ENCODE measurements at places on chromosomes 7 and 10.

- DNase-seq: no peak
Observed at GRCh38 chr10:93904901-93905300, 11.1 kb downstream of the SLC35G1 start.

GRCh38 chr7:117248829-117249228, 74.0 kb downstream of the WNT2 start:
- peak; percentile 8 for DNase-seq

GRCh38 chr10:76577455-76577854, 1060.2 kb downstream of the KCNMA1 start:
- DNase-seq: no peak

DNA sequence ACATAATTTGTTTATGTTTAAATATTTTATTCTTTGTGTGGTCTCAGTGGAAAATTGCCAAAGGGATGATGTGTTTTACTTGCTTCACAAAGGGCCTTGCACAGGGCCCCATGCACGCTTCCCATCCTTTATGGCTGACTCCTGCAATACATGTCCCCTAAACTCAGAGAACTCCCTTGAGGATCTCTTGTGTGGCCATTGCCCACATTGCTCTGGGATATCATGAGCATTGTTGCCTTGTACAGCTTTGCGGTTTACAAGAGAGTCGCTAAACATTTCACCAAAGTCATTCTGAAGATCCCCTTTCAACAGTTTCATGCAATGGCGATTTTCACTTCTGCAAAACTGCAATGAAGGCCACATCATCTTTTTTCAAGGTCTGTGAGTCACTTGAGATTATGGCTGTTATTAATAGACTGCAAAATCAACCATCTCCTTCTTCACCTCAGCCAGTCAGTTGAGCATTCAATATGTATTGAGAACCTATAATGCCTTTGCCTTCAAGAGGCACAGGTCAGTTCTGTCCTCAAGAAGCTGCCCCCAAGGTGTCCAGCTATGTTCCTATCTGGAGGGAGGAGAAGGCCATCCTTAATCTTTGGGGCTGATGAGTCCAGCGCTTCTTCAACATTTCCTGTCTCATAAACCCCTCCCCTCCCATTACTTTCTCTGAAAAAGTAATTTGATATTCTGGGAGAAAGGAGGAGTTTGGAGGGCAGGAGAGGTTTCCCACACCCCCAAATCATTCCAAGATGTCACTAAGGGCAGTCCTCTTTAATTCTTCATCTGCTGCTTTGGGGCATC, 108.1 kb downstream of the CCDC71L start:
- DNase-seq: no peak

DNA sequence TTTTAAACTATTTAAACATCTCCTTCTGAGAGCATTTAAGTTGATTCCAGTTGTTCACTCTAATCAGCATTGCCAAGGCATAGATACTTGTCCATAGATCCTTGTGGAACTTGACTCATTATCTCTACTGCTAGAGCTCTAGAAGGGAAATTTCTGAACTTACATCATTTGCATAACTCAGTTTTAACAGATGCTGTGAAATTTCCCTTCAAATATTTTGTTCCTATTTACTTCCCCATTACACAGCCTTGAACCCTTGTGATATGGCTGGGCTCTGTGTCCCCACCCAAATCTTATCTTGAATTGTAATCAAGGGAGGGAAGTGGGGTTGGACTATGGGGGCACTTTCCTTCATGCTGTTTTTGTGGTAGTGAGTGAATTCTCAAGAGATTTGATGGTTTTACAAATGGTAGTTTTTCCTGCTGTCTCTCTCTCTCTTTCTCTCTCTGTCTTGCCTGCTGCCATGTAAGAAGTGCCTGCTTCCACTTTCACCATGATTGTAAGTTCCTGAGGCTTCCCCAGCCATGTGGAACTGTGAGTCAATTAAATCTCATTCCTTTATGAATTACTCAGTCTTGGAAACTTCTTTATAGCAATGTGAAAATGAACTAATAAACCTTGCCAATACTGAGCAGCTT, 25.4 kb downstream of the INSIG1 start:
- no peak for DNase-seq

DNA sequence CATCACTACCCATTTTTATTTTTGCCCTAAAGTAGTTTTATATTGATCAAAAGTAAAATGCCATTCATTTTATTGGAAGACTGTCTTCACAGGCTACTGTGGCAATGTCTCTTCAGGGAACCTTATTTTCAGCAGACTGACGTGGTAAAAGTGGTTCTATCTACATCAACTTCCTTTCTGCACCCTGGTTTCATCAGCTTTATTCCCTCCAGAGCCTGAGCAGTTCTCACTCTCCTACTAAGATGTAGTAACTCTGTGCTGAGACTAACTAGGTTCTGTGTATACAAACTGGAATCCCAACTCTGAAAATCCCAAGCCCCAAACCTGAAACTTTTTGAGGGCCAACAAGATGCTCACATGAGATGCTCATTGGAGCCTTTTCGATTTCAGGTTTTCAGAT, 155.3 kb downstream of the SFMBT2 start:
- DNase-seq: no peak

GRCh38 chr7:1431634-1432380, 27.5 kb downstream of the MICALL2 start:
- DNase-seq: no peak

DNA sequence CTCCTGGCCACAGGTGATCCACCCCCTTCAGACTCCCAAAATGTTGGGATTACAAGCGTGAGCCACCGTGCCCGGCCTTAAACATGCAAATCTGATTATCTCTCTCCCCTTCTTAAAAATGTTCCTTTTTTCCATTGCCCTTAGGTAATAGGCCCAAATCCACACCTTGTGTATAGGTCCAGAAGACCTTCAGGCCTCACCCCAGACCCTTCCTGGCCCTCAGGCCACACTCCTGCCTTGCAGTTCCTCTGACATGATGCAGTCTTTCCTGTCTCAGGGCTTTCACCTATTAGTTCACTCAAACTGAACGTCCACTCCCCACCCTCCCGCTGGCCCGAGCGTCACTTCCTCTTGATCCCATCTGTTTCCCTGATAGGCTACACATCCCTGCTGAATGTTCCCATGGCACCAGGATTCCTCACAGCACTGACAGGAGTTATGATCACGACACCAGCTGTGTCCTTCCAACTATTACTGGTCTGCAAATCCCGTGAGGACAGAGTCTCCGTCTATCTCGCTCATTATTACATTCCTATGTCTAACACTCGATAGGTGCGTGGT, 46.4 kb downstream of the DENND2A start:
- no peak for DNase-seq

DNA sequence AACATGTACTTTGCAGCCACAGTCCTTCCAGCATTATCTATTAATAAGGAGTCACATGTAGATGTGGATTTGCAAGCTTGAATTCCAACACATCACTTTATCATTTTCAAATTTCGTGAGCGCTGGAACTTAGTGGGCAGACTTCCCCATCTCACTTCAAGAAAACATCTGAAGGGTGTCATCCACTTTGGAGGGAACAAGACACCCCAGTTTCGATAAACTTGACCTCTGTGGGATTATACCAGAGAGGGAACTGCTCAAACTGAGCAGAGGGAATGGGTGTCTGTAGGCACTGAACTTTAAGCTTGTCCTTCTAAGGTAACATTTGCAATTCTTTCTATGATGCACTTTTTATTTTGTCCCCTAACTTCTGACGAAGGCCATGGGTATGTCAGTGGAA, 27.5 kb downstream of the ADRB1 start:
- DNase-seq: no peak

DNA sequence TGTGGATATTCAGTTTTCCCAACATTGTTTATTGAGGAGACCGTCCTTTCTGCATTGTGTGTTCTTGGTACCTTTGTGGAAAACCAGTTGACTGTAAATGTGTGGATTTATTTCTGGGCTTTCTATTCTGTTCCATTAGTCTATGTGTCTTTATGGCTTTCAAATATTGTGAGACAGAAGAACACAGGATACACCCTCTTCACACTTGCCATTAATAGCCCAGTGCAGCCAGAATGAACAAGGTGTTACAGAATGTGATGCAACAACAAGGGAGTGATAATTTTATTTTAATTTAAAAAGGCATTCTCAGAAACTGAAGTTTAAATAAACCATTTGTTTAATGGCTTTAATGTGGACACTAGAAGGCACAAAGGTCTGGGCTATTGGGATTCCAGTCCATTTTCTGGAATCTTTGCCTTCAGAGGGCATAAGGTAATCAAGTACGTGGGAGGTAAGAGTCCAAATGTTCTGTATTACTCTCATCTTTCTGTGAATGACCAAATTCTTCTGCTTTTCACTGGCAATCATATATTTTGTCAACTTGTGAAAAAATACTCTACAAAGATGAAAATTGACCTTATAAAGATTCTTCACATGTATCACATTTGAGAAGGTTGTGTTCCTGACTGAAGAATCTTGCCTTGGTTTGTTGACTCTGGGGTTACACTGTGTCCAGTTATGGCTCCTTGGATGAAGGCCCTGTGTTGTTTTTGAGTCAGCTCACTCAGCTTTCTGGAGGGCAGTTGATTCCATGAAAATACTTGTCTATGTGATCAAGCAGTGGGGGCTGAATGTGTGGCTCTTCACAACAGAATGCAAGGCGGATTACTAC, 962.7 kb downstream of the LRMDA start:
- no peak for DNase-seq

DNA sequence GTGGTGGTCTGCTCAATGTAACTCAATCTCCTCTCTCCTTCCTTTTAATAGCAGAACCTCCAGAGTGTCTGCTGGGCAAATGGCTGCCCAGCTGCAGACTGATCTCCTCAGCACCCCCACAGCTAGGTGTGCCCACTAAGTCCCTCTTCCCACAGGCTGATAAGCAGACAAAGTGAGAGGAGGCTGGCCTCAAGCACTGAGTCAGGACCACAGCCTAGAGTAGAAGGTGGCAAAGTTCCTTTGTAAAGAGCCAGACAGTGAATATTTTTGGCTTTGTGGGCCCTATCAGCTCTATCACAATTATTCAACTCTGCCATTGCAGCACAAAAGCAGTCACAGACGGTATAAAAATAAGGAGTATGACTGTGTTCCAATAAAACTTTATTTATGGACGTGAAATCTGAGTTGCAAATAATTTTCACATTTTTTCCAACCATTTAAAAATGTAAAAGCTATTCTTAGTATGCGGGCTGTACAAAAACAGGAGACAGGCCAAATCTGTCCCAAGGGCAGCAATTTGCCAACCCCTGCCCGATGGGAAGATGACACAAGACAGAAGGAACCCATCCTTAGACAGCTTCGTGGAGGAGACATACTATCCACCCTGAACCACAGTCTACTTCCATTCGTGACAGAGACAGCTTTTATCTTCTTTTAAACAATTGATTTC, 23.4 kb downstream of the JAZF1 start:
- no peak for DNase-seq

DNA sequence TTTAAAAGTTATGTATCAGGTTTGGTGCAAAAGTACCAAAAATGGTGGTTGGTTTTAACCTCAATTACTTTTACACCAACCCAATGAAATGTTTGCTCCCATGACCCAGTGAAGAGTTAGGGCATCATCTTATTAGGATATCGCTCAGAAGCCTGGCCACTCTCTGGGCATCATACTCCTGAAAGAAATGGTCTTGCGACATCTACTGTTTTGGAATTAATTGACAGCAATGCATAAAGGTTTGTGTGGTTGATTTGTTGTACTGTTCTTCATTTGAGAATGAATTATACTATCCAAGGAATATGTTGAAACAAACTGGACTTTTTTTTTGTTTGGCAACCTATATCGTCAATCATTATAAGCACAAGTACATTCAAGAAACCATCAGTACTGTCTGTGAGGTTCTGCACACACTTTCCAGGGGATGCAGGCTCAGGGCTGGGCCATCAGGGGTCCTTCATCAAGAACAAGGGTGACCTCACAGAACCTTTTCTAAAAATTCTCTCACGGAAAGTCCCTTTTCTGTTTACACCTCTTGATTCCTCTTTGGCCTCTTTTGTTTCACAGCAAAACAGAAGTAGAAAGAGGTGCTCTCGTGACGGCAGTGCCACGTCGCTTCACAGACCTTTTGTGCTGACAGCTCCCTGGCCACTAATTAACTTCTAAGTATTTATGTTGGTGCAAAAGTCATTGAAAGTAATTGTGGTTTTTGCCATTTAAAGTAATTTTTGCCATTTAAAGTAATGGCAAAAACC, 117.2 kb upstream of the KLF6 start:
- DNase-seq: no peak

- DNase-seq: no peak
Observed at GRCh38 chr10:32268788-32269187, 78.2 kb downstream of the EPC1 start.

GRCh38 chr10:5751601-5752253, 61.5 kb downstream of the GDI2 start:
- no peak for DNase-seq

DNA sequence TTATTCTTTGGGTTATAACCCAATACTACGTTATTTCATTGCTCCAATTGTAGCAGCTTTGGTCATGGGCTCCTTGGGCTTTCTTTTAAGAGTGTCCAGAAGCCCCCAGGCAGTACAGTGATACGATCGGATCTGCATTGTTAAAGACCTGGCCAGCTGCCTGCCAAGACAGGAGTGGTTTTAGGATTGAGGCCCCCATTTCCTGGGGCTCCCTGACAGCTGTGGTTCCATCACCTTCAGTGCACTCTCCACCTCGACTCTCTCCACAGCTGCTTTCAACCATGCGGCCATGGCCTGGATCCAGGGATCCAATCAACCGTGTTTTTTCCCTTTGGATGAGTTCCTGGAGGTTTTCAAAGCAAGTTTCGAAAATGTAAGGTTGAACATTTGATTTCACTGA, 123.4 kb upstream of the BTBD16 start:
- DNase-seq: no peak

DNA sequence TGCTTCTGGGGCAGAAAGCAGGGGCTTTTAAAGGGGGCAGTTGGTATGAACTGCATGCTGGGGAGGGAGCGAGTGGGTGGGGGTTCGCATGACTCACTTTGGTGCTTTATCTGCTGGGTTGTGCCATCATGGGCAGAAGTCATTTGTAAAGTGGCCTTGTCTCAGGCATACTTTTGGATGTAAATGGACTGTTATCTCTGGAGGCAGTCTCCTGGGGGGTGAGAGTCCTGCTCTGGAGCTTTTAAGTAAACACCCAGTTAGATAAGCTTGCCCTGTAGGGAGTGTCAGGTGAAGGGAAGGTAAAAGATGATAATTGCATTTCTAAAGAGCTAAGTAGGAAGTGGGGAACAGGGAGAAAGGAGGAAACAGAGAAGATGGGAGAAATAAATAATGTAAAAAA, 1.6 kb upstream of the GSTO1 start:
- no peak for DNase-seq

DNA sequence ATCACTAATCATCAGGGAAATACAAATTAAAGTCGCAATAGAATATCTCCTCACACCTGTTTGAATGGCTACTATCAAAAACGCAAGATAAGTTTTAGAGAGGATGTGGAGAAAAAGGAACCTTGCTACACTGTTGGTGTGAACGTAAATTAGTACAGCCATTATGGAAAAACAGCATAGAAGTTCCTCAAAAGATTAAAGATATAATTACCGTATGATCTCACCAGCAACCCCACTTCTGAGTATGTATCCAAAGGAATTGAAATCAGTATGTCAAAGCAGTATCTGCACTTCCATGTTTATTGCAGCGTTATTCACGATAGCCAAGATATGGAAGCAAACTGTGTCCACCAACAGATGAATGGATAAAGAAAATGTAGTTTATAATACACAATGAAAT, 164.4 kb downstream of the ZNF365 start:
- DNase-seq: no peak

- peak; percentile 38 for DNase-seq
Observed at GRCh38 chr10:71666639-71667386, 52.8 kb downstream of the C10orf105 start.

- no peak for DNase-seq
Observed at GRCh38 chr7:141945356-141945755, 1.4 kb downstream of the CLEC5A start.

- DNase-seq: peak; percentile 57
Observed at GRCh38 chr10:96370584-96371157, 11.9 kb upstream of the OPALIN start.

GRCh38 chr7:24082826-24083225, 201.2 kb upstream of the NPY start:
- DNase-seq: no peak
